ENCODE measurements at places on chromosomes 4 and X.

GRCh38 chr4:48634688-48635308 lies 144.7 kb downstream of the ZAR1 start:
- DNase-seq, result no peak

DNA sequence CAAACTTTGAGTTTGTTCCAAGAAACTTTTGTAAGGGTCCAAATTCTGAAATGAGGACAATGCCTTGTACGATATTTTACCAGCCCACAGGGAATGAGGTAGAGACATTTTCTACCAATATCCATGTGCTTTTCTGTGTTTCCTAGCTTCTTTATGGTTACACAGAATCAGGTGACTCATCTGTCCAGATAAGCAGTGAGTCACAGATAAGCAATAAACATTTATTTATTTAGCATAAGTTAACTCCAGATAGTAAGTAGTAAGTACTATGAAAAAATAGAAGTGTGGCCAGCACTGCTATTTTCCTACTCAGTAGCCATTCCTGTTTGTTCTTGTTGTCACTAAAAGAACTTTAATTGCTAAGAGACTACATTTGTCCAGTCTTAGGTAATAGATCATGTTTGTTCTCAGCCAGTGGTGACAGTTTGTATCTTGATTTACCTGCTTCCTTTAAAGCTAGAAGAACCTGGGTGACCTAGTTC lies 7.4 kb downstream of the AFF1 start:
- DNase-seq, result no peak

DNA sequence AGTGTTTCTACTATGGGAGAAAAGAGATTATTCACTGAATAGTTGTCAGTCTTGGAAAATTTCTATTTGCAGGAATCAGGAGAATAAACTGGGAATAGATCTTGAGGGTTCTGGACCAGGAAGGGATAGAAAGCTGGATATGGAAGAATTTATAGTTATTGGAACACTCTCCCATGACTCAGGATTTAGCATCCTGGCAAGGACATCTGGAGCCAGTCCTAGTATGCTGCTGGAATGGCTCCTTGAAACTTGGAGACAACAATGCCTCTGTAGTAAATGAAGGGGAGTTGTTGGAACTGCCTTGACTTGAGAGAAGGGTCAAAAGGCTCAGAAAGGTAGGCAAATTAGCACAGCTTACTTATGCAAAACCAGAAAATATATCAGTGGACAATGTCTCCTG lies 23.5 kb upstream of the THOC2 start:
- no peak for DNase-seq

DNA sequence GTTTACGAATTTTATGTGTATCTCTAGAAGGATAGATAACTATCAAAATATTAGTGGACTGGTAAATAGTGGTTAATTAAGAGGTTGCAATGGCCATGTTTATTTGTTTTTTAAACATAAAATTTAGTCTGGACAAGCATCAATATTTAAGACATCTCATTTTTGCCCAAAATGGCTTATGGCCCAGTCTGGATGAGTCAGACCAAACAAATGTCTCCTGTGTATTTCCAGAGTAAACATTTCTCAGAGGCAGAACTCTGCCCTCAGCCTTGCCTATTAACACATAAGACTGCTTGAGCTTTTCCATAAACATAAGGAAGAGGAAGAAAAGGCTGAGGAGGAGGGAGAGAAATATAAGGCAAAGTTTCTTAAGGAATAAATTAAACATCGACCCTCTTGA lies 277.1 kb upstream of the DIAPH2 start:
- DNase-seq, result no peak

DNA sequence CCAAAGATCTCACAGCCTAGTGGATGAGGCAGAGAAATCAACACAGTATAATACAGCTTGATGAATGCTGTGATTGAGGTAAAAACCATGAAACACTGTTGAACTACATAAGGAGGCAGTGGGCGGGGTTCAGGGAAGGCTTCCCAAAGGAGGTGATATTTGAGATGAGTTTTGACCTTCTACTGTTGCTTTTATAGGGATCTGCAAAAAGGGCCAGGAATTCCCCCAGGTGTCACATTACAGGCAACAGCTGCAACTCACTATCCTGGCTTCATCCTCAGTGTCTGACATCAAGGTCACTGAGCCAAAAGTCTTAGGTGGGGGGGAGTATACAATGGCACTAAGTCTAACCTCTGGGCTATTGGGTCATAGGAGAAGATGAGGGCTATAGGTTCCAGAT lies 185.7 kb upstream of the NRK start:
- no peak for DNase-seq

DNA sequence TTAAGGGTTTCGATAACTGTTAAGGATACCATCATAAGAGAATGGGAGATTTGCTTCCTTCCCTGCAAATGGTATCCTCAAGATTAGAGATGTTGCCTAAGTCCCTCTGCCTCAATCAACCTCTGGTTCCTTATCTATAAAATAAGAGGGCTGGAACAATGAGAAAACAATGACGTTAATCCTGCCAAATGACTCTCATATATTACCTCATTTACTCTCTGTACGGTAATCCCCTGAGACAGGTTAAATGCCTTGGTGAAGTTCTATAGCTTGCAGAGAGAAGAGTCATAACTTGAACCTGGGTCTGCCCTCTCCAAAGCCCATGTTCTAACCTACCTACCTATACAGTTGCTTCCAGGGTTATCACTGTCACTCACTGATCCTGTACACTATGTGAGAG lies 100.2 kb upstream of the OTUD4 start:
- DNase-seq, result no peak

DNA sequence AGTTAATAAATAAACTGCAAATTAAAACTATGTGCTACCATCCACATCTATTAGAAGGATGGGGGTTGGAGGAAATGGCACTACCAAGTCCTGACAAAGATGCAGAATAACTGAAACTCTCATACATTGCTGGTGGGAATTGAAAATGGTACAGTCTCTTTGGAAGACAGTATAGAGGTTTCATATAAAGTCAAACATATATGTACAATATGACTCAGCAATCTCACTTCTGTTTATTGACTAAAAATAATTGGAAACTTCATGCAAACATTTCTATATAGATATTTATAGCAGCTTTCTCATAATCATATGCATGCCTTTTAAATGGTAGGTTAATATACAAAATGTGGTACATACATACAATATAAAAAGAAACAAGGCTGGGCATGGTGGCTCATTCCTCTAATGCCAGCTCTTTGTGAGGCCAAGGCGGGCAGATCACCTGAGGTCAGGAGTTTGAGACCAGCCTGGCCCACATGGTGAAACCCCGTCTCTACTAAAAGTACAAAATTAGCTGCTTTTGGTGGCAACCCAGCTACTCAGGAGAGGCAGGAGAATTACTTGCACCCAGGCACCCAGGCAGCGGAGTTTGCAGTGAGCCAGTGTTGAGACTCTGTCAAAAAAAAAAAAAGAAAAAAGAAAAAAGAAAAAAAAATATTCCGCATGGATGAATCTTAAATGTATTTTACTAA lies 225.0 kb upstream of the CXXC4 start:
- DNase-seq, result no peak

GRCh38 chr4:76090241-76090691 lies 15.8 kb downstream of the ART3 start:
- peak; percentile 77 for DNase-seq

DNA sequence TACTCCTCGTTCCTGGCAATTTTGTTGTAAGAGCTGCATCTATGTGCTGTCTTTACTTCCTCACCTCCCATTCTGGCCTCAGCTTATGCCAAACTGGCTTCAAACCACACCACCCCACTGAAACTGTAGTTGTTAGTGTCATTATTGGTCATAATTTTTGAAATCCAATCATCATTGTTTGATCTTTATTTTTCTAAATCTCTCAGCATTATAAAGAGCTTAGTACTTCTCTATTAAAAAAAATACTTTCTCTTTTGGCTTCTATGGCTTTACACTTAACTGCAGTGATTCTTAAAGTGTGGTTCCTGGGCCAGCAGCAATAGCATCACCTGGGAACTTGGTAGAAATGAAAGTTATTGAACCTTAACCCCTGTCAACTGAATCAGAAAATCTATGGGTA lies 83.5 kb upstream of the GRPR start:
- DNase-seq, result no peak
